WERI-Rb-1 (cell line): ENCODE measurements at places on chromosomes 7 and 10.

GRCh38 chr10:110815354-110816004 lies 56.2 kb upstream of the PDCD4 start:
- DNase-seq, result no peak

GRCh38 chr7:64886956-64887545 lies 16.0 kb upstream of the ZNF273 start:
- no peak for DNase-seq

GRCh38 chr7:2757904-2758672 lies 70.1 kb downstream of the AMZ1 start:
- no peak for DNase-seq

GRCh38 chr10:80170026-80170425 lies 35.3 kb downstream of the ANXA11 start:
- DNase-seq, result no peak

DNA sequence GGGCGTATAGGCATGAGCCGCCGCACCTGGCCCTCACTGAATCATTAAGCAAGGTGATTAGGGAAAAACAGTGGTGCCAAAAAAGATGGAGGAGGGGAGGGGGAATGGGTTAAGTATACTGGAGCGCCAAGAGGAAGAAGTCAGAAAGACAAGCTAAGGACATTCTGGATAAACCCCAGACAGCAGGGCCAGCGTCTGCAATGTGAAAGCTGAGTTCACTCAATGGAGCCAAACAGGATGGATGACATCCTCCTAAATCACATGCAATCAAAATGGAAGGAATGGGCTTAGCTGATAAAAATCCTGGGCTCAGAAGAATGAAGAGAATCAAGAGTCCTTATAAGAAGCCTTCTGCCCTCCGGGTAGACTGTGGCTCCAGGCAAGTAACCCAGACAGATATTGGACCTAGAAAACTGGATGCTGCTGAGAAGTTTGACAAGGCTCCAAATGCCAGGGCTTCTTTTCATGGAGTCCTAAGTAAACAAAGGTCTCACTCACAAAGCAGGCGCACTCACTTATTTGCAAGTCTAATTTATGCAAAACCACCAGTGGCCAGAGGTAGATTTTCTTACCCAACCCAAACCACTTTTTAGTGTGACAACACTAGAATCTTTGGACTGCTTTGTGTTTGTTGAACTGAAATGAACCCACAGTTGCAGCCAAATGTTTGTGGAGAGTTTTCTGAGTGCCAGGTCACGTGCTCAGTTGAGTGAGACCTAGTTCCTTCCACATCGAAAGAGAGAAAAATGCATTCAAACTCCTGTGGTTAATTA lies 519.1 kb upstream of the AUTS2 start:
- no peak for DNase-seq

DNA sequence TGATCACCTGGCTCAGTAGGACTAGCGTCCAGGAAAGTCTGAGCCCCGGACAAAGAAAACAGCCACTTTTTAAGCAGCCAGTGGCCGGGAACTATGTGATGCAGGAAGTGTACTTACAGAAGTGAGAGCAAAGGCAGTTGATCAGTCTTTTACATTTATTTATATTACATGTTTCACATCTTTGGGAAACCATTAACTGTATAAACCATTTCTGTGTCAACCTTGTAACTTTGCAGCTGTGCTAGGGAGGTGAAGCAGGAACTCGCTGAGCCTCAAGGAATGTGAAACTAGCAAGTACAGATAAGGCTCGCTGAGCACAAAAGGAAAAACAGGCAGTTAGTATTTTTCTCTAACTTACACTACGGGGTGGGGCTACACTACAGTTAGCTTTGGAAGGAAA lies 39.9 kb upstream of the HECW1 start:
- DNase-seq, result no peak

GRCh38 chr10:23886355-23886754 lies 322.6 kb upstream of the KIAA1217 start:
- peak; percentile 24 for DNase-seq

- no peak for DNase-seq
These were observed 258.2 kb downstream of the SDK1 start for GRCh38 chr7:3559278-3559677.
